ENCODE measurements at places on chromosomes 11 and 22.

DNA sequence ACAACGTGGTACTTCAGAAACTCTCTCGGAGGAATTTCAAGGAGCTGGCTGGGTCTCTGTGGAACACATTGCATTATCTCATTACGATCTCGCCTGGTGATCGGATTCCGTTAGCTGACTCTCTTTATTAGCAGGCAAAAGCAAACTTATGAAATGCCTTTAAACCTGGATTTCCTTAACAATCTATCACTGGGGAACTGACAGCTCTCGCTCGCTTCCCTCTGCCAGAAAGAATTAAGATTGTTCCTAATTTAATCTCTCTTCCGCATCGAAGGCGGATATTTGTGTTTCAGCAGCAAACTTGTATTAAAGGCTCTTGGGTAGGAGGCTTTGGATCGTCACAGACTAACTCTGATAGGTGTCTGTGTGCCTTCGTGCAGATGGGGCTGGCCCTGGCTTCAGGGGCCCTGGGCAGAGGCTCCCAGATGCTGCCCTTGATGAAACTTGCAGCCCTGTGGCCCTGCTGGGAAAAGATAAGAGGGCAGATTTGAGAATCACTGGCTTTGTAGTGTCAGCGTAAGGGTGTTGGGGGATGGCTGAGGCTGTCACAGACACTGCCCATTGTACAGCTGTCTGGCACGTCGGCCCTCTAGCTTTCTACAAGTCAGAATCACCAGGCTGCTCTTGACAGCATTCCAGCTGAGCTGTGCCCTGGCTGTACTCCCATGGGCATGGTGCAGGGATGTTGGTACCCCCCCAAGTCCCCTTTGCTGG, 162.2 kb upstream of the NECTIN1 start:
- DNase-seq: no peak

DNA sequence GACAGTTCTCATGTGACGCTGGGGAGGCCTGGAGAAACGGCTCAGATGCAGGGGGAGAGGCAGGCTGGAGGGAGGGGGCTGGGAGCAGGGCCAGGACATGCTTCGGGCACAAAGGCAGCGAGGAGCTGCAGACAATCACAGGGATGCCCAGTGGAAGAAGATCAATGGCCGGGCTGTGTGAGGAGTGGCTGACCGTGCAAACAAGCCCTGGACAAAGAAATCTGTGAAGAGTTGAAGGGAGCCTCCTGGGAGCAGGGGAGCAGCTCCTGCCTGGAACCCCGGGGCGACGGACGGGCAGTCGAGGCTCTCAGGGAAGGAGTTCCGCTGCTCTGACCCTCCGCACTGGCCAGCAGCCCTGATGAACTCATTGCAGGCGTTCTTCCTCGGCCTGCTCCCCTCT, 126.7 kb upstream of the B3GAT1 start:
- DNase-seq: no peak

DNA sequence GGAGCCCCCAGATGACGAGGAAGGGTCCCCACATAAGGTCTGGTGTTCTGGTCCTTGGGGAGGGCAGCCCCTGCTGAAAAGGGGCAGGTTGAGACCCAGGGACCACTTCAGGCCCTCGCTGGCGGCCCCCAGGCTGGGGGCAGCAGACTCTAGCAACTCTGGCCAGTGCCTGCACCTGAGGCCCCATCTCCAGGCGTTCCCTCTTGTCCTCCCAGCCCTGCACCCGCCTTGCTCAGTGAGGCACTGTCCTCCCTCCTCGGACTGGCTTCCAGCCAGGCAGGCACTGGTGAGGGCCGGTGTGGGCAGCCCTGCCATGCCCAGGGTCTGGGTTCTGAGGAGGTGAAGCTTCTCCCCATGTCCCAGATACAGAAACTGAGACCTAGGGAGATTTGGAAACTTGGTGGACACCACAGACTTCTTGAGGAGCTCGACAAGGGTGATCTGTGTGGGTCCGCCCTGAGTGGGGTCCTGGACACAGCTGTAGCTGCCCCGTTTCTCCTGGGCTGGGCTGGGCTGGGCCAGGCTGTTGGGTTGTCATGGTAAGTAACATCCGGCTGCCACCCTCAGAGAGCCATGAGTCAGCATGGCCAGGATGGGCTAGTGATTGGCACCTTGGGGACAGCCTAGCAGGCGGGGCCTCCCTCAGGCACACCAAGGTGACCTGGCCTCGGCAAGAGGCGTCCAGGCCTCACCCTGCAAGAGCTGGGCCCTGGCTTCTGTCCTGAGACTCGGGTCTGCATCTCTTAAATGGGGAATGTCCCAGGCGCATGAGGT, 11.1 kb upstream of the PHLDA2 start:
- DNase-seq: no peak

- DNase-seq: no peak
Measured at GRCh38 chr11:13321431-13321830, 43.8 kb downstream of the BMAL1 start.

DNA sequence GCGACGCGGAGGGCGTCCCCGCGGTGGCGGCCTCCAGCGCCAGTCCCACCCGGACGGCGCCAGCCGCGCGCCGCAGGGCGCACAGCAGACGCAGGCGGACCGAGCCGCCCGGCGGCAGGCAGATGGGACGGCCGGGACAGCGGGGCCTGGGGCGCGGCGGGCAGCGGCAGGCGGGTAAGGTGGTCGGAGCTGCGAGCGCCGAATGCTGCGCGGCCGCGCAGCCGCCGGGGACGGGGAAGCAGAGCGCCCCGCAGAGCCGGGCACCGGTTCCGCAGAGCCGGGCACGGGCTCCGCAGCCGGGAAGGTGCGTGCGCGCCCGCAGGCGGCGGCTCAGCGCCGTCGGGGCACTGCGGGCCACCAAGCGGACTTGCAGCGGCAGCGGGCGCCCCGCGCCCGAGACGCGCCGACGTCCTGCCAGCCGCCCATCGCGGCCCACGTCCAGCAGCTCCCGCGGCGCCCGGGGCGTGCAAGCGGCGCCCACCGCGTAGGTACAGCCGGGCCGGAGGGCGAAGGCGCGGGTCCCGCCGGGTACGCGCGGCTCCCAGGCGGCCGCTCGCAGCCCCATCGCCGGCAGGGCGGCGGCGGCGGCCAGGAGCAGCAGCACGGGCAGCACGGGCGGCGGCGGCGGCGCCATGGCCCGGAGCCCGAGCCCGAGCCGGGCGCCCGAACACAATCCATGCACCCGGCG, 739 bp downstream of the CELSR1 start:
- peak; percentile 30 for DNase-seq

- no peak for DNase-seq
Measured at GRCh38 chr11:47572715-47573255, 6.0 kb downstream of the KBTBD4 start.

DNA sequence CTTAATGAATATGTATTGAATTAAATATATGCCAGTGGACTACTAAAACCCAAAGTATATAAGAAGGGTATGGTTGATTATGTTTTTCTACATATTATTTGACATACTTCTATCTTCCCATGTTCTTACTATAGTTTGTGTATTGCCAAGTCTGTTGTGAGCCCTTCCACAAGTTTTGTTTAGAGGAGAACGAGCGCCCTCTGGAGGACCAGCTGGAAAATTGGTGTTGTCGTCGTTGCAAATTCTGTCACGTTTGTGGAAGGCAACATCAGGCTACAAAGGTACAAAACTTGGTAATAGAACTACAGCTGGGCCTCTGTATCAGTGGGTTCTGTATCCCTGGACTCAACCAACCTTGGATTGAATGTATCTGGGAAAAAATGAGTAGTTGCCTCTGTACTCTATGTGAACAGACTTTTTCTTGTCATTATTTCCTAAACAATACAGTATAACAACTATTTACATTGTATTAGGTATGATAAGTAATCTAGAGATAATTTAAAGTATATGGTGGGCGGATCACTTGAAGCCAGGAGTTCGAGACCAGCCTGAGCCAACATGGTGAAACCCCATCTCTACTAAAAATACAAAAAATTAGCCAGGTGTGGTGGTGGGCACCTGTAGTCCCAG, 38.7 kb upstream of the TTC36 start:
- DNase-seq: peak; percentile 81

DNA sequence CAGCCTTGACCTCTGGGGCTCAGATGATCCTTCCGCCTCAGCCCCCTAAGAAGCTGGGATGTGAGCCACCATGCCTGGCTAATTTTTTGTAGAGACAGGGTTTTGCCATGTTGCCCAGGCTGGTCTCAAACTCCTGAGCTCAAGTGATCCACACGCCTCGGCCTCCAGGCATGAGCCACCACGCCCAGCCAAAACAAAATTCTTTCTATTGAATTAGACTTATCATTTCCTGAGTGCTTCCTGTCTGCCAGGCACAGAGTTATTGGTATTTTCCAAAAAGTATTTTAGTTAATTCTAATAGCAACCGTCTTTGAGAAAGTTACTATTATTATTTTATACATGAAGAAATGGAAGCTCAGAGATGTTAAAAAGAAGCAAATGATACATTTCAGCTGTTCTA, 61.4 kb upstream of the LMO2 start:
- DNase-seq: no peak

DNA sequence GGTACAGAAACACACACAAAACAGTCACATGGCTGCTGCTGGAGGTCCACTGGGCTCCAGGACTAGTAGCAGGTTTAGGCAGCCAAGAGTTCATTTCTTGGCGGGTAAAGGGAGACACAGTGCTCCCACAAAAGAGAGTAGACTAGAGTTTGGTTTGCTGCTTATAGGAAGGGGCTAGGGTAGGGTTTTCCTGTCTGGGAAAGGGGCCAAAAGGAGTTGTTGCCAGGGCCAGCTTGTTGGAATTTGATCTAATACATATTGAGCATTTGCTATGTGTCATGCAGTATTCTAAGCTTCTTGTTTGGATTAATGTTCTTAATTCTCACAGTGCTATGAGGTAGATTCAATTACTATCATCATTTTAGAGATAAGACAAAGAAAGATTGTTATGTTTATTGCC, 195.1 kb upstream of the PLET1 start:
- no peak for DNase-seq

DNA sequence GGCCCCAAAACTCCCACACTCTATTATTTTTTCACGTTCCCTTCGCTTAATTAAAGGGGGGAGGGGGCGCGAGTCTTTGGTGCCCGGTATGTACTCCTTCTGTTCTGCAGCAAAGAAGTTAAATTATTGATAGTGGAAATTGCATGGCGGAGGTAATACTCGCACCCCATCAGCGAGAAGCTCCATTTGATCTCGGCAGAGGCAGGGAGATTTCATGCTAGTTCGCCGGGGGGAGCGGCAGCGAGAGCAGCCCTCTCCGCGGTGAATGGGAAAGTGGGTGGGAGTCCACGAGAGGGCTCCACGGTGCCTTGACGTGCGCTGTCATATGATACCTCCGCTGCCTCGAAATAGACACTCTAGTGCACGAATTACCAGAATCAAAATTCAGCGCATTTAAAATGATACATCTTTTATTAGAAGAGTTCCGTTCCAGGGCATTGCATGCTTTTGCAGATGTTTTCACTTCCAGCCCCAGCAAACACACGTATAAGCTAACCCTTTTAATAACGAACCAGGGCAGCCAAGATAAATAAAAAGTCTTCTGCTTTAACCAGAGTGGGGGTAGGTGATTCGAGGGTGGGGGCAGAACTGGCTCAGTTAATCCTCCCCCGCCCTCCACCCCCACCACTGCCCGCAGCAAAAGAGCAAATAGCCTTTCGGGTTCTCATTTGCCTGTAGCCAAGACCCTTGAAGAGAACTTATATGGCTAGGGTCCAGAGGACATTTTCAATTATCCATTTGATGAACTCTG, 1.3 kb upstream of the BDNF start:
- DNase-seq: peak; percentile 37

GRCh38 chr22:30182350-30182745, 64.2 kb downstream of the LIF start:
- DNase-seq: no peak

All from kidney (tissue), 22 donors.